ENCODE measurements at places on chromosomes 4 and X. TPM values are rescaled to one million over a fixed set of nuclear protein-coding genes. Genes with fewer than 3 reads are reported as not detected.

- DNase-seq: no peak
- H3K27me3 ChIP-seq: no peaks in the 10 kb centered on the region
- H3K27ac ChIP-seq: no peak overlapping the region
- no peak overlapping the region for H3K4me3 ChIP-seq
- H3K36me3 ChIP-seq: no peaks in the 10 kb centered on the region
- H3K4me1 ChIP-seq: no peaks in the 10 kb centered on the region
Observed at GRCh38 chr4:173019664-173020063, 148.9 kb upstream of the GALNT7 start.

GRCh38 chr4:80585542-80585941 is 250.0 kb downstream of the CFAP299 start:
- no peaks in the 10 kb centered on the region for H3K36me3 ChIP-seq
- H3K4me3 ChIP-seq: no peak overlapping the region
- no peaks in the 10 kb centered on the region for H3K4me1 ChIP-seq
- DNase-seq: no peak

DNA sequence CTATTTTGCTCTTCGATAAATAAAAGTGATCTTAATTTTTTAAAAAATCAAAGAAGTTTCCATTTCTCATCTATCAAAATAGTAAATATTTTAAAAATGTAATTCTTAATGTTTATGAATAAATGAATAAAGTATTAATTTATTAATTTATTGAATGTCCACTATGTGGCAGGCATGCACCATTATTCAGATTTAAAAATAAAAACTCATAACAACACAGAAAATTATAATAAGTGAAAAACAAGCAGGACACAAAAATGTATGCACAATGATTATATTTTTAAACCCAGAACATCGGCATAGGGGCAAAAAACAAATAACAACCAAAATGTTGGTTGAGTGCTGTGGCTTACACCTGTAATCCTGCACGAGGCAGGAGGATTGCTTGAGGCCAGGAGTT is 5.3 kb upstream of the PYURF start:
- DNase-seq: no peak
- peaks cover 17% of the 10 kb centered on the region for H3K4me1 ChIP-seq
- H3K27ac ChIP-seq: no peak overlapping the region
- H3K36me3 ChIP-seq: no peaks in the 10 kb centered on the region
- H3K4me3 ChIP-seq: no peak overlapping the region

- no peaks in the 10 kb centered on the region for H3K27me3 ChIP-seq
- DNase-seq: no peak
- no peak overlapping the region for H3K4me3 ChIP-seq
- H3K4me1 ChIP-seq: no peaks in the 10 kb centered on the region
- no peaks in the 10 kb centered on the region for H3K36me3 ChIP-seq
Observed at GRCh38 chr4:86554646-86555045, 39.5 kb upstream of the PTPN13 start.

GRCh38 chrX:150162141-150162540 is 201.0 kb upstream of the MAMLD1 start:
- H3K27me3 ChIP-seq: no peaks in the 10 kb centered on the region
- H3K36me3 ChIP-seq: no peaks in the 10 kb centered on the region
- H3K4me1 ChIP-seq: no peaks in the 10 kb centered on the region
- H3K4me3 ChIP-seq: no peak overlapping the region
- H3K27ac ChIP-seq: no peak overlapping the region

COL25A1 gene
- total RNA-seq: not detected

DGKK gene
- total RNA-seq: not detected

Measured in stomach (tissue), 19 donors.